ENCODE measurements at places on chromosomes 16 and 17. TPM values are rescaled to one million over a fixed set of nuclear protein-coding genes. Genes with fewer than 3 reads are reported as not detected.

Gene PRSS33
- not detected for total RNA-seq

Gene SGF29
- 17.8 TPM for total RNA-seq

Gene HBM
- total RNA-seq, result not detected

Gene EPX
- total RNA-seq, result not detected

Gene ALOXE3
- total RNA-seq, result not detected

Data from thoracic aorta (tissue), 2 donors.